ENCODE measurements at places on chromosomes 13 and 19.

DNA sequence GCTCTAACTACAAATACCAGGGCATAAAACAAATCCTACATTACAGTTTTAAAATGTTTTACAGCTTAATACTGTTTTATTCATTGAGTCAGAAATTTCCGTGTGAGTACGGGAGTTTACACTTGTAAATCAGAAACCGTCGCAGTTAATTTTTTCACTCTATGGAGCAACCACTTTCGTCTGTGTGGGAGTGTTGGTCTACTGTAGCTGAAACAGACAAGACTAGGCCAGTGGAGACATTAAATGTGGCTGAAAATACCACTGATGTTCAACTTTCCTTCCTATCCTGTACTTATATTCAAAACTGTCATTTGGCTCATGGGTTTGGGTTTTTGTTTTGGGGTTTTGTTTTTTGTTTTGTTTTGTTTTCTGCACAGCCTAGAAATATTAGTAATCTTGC is 268.7 kb downstream of the DCT start:
- no peak for DNase-seq

GRCh38 chr13:74046431-74046830 is 87.8 kb downstream of the KLF12 start:
- no peak for DNase-seq

- DNase-seq = no peak
Measured at GRCh38 chr13:53341144-53341510, 312.5 kb downstream of the OLFM4 start.

- peak; percentile 98 for DNase-seq
Measured at GRCh38 chr19:511101-511851, 4.0 kb downstream of the TPGS1 start.

- no peak for DNase-seq
Measured at GRCh38 chr13:112032186-112032993, 34.6 kb upstream of the SOX1 start.

- DNase-seq = no peak
Measured at GRCh38 chr13:20407759-20408158, 117.9 kb downstream of the CRYL1 start.

- no peak for DNase-seq
Measured at GRCh38 chr13:91817250-91817649, 418.8 kb downstream of the GPC5 start.

DNA sequence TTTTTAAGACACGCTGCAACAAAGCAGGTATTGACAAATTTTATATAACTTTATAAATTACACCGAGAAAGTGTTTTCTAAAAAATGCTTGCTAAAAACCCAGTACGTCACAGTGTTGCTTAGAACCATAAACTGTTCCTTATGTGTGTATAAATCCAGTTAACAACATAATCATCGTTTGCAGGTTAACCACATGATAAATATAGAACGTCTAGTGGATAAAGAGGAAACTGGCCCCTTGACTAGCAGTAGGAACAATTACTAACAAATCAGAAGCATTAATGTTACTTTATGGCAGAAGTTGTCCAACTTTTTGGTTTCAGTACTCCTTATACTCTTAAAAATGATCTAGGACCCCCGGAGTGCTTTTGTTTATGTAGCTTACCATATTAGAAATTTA is 1.2 kb downstream of the BRCA2 start:
- DNase-seq = no peak

GRCh38 chr19:2627319-2627829 is 75.1 kb downstream of the GNG7 start:
- DNase-seq = no peak
